PC-3 (cell line): ENCODE measurements at places on chromosomes 6 and 20. TPM values are rescaled to one million over a fixed set of nuclear protein-coding genes. Genes with fewer than 3 reads are reported as not detected.
A peak's percentile ranks its signal among the peaks of the same experiment; 100 is the strongest.

The GSTA4 gene
- total RNA-seq: 10.1 and 20.9 TPM in 2 replicates

GRCh38 chr6:13260101-13260598 is 68.2 kb downstream of the TBC1D7 start:
- no peak for DNase-seq

The MYL9 gene
- 10.8 and 12.0 TPM in 2 replicates for total RNA-seq

- peak; percentile 4 for DNase-seq
These were observed 24.4 kb downstream of the PCMTD2 start for GRCh38 chr20:64279826-64280459.

DNA sequence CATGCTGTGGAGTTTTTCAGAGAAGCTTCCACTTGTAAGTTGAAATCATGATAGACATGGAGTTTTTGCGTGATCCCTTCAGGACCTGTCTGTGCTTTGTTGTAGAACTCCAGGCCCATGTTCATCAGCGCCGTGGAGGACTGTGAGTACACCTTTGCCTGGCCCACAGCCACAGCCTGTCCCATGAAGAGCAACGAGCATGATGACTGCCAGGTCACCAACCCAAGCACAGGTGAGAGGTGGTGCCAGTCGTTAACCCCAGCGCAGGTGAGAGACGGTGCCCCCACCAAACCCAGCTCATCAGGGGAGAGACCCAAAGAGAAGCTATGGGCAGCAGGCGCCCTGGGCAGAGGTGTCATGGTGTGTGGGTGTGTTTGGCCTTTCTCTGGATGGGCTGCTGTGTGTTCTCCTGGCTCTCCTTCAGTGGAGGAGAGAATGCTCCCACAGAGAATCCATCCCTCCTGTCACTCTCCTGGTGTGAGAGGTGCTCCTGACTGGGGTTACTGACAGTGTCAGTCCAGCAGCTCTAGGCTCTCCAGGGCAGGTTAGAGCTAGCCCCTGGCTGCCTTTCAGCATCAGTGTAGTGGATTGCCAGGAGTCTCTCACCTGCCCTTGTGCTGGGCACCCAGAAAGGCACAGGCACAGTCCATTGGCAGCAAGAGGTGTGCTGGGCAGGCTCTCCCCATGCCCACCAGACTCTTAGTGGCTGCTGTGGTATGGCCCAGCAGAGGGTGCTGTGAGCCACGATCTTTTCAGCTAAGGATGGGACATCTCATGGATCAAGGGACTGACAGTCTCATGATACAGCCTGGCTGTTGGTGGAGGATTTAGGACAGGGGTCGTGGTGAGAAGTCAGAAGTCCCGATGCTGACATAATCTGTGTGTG is 49.6 kb upstream of the SLC22A1 start:
- peak; percentile 9 for DNase-seq

- DNase-seq: peak; percentile 4
These were observed 140.9 kb downstream of the EYS start for GRCh38 chr6:65566117-65566516.

DNA sequence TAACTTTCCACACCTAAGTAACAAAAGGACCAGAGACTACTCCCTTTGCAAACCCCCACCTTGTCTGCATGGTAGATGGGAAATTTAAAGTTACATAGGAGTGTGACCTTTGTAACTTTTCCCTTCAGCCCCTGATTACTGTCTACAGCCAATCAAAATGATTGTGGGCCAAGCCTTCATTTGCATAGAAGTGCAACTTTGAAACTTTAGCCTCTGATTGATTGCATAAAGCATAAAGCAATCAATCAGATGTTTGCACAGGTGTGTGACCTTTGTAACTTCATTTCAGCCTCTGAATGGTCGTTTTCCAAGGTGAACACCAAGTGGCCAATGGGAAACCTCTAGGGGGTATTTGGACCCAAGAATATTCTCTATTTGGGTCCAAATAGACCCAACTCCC is 46.1 kb downstream of the PRKN start:
- no peak for DNase-seq

The CD24 gene
- total RNA-seq: 117 and 125 TPM in 2 replicates

DNA sequence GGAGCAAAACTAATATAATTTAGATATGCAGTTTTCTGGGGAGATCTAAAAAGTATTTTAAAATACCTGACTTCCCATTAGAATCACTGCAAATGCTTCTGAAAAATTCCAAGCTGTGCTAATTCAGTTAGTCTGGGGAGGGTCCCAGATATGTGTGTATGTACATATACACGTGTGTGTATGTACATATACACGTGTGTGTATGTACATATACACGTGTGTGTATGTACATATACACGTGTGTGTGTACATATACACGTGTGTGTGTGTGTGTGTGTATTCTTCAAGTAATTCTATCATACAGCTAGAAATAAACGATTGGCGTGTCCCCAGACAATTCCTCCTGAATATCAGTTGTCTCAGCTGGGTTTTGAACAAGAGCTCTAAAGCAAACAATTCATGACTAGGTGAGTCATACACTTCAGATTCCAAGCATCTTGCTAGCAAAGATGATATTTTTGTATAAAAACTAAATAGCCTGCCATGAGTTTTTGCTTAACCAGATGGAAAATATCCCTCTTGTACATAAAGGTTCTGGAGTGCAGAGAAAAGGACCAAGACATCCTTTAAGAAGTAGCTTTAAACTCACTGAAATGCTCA is 58.2 kb downstream of the SPACA1 start:
- DNase-seq: peak; percentile 7

GRCh38 chr6:87436435-87436834 is 28.7 kb downstream of the CFAP206 start:
- DNase-seq: peak; percentile 63

DNA sequence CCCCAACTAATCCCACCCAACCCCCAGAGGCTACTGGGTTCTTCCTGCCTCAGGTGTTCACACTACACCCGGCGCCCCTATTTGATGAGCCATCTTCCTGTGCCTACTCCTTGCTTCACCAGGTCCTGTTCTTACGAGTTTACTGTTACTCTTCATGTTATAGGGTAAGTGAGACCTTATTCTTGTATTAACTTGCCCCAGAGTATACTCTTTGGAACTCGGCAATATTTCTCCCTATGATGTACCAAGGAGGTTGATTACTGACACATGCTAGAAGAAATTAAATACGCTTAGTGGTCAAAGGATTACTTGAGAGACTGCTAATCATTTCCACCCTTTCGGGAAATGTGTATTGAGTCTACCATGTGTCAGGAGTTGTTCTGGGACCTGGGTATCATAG is 8.9 kb downstream of the RING1 start:
- no peak for DNase-seq

- peak; percentile 95 for DNase-seq
These were observed 24.3 kb upstream of the FANCE start for GRCh38 chr6:35427851-35428321.

GRCh38 chr20:21557241-21558020 is 43.6 kb upstream of the NKX2-2 start:
- DNase-seq: no peak
